ENCODE measurements at places on chromosomes 6 and 20.
A peak's percentile ranks its signal among the peaks of the same experiment; 100 is the strongest.

DNA sequence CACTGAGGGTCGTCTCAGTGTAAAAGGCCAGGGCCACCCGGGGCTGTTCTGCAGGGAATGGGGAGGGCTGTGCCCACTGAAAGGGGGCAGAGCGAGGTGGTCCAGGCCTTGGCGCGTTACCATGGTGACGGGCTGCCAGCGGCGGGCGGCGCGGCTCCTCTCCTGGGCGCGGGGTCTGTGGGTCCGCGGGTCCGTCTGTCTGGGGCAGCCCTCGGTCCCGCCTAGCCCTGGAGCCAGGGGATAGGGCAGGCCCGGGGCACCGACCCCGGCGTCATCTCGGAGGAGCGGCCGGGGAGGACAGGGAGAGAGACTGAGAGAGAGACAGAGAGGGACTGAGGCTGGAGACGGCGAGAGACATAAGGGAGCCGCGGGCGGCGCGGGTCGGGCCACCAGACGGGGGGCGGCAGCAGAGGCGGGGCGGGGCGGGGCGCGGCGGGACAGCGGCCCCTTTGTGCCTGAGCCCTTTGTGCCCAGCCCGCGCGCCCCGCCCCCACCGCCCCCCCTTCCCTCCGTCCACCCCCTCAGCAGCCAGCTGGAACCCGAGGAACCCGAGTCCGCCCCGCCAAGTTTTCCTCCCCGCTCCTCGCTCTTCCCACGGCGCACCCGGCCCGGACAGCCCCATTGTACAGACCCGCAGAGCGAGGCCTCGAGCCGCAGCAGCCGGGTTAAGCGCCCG is at the start of gene KIAA1755:
KIAA1755 (minus strand) TSS at position 358 of the 676 bp plus-strand sequence; CDS start at position 123, 235 bp downstream.
- no peak for DNase-seq

DNA sequence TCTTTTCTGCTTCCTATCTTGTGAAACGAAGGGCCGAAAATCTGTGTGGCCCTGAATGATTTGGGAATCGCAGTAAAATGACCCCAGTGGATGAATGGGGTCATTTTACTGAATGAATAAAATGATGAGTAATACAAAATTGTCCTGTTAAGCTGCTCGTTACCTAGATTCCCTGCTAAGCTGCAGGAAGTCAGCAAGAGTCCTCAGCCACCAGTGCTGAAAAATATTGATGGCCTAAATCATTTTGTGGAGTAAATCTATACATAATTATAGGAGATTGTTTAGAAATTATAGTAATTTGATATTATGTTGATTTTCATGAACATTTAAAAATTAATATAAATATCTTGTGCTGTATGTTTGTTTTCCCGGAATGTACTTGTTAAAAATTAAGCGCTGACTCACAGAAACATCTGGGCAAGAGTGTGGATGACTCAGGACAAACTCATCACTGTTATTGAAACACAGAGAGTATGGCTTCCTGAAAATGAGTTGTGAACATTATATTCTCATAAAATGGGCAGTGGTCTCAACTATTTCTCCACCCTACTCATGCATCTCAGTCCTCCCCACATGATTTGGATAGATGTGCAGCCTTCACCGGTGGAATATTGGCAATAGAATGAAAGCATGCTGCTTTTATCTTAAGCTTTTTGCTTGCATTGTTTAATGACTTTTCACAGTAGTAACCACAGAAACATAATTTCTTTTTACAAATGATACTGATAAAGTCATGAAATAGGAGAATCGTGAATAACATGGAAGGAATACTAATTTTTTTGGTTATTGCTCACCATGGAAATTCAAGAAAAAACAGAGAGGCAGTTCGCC is 36.2 kb upstream of the RGS17 start:
- DNase-seq = no peak

DNA sequence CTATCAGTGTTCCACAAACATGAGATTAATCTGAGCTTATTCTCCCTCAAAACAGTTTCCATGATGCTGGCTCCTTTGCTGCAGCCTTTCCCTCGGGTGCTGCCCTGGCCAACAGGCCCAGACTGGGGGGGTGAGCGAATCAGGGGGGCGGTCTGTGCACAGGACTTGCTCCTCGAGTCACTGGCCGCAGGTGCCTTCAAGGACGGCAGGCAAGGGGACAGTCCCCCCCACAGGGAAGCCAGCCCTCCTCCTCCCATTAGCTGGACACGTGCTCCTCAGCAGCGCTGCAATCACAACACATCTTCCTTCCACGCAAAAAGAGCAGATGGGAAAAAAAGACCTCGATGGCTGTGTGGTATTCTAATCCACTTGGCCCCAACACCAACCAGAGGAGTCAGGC is 10.0 kb downstream of the YTHDF1 start:
- DNase-seq = no peak

DNA sequence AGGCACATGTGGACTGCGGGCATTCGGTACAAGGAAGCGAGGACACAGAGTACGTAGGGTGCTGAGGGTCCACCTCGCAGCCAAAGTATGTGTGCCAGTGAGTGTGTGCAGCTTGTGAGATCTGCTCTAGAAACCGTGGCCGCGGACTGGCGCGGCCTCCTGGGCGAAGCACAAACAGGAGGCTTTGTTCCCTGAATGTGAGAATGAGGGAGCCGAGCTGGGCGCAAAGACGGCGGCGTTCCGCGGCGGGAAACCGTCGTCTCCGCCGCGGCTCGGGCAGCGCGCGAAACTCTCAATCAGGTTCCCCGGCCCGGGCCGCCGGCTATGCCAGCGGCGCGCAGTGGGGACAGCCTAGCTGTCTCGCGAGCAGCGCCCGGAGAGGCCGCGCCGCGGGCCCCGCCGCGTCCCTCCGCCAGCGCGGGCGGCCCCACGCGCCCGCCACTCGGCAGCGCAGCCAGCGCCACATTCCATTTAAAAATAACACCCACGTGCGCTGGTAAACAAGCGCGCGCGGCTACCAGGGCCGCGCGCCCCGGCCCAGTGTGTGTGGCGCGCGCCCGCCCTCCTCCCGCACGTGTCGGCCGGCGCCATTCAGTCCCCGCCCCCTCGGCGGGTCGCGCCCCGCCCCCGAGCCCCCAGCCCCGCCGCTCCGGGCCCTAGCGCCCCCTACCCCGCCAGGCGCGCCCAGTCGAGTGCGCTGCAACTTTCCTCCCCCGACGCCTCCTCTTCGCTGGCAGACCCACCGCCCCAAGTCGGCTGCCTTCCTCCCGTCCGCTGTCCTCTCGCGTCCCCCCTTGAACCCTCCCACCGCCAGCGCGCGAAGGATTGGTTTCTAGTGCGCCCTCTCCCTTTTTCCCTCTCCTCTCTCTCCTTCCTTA is 3.0 kb upstream of the FOXO3 start:
- peak; percentile 37 for DNase-seq

GRCh38 chr6:145529582-145529981 is 205.7 kb downstream of the EPM2A start:
- no peak for DNase-seq

GRCh38 chr6:148565321-148565926 is 181.4 kb upstream of the UST start:
- DNase-seq = no peak

DNA sequence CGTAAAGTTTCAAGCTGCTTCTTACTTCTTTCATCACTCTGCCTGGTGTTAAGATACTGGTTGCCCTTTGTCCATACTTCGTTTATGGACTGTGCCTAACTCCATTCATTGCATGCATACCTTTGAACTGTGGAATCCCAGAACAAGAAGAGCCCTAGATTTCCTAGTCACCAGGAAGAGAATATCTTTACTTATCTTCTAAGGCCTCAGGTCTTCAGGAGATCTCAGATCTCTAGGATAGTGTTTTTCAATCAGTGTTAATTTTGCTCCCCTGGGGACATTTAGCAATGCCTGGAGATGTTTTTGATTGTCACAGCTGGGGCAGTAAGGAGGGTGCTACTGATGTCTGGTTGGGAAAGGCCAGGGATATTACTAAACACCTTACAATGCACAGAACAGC is 35.5 kb upstream of the GJA1 start:
- DNase-seq = no peak

- DNase-seq = no peak
Observed at GRCh38 chr20:16555754-16556153, 17.5 kb downstream of the KIF16B start.

GRCh38 chr20:461254-462198 is 807 bp downstream of the TBC1D20 start:
- DNase-seq = peak; percentile 16

DNA sequence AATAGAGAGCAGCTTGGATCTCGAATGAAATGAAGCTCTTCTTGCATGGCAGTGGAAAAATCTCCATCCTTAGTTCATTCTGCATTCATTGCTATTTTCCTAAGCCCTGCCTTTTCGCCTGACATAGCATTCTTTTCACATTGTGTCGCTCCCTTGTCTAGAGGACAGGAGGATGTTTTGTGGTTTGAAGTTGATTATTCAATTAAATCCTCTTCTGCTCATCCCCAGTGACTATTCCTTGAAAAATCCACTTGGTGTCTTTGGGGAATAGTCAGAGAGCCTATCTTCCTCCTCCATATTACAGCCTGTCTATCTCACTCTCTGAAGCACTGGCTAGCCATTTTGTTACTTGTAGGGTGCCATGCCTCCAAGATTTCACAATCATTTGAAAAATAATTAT is 161.2 kb downstream of the KLHL32 start:
- DNase-seq = no peak

- no peak for DNase-seq
Observed at GRCh38 chr6:75065523-75065922, 140.3 kb downstream of the COL12A1 start.

DNA sequence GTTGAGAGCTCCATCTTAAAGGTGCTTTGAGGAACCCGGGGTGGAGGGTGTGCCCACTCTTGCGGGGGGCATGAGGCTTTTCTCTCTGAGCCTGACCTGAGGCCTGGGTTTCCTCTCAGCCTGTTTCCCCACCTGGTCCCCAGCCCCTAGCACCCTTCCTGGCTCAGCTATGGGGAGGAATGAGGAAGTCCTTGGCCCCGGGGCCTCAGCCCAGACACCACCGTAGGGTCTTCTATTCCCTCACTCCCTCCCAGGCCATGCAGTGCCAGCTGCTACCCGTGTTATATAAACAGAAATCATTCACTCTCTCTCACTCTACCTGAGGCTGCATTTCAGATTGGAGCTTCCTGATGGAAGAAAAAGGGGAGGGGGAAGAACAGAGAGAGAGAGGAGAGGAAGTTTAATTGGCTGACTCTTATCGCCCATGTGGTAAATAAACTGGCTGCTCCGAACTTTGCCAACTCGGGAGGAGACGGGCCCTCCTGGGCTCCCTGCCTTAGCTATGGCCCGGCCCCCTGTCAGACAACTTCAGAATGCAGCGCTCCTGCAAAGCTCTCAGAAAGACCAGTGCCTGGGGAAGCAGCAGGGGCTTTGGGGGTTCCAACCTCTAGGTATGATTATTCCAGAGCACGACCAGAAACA is 2.8 kb downstream of the CDH22 start:
- no peak for DNase-seq

DNA sequence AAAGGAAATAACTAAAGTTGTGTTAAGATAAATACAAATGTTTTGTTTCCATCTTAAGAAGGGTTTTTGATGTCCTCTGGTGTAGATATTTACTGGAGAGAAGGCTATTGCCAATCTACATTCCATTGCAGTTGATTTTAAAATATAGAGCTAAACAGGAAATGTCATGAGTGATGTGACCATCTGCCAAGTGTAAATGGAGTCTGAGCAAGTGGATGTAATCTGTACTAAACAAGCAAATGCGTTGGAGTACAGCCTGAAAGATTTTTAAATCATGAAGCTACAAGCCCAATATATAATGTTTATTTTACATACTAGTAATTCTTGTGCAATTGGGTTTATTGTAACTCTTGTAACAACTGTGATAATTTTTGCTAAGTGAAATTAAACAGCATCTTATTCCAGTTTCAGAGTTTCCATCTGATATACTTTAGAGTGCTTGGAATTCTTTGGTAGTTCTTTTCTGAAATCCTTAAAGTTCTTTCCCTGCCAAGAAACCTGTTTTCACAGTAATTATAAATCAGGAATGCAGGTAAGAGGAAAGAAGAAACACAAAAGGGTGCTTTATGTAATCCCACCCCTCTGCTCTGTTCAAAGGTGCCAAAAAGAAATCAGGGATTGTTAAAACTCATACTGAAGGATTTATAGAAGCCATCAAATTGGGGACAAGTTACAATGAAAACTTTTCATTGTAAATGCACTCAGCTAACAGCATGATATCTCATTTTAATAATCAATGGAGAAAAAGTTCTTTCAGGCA is 47.2 kb upstream of the FLRT3 start:
- DNase-seq = no peak

GRCh38 chr20:59376109-59376841 is 75.9 kb downstream of the EDN3 start:
- DNase-seq = no peak

All from stimulated activated CD8-positive, alpha-beta memory T cell treated with anti-CD3 and anti-CD28 coated beads, Interleukin-7, amount 100 ng/mL, for 24 hours (primary cell).